NCI-H345 (cell line): ENCODE measurements at places on chromosomes 2 and 18.

- DNase-seq = no peak
Measured at GRCh38 chr2:128145651-128146050, 54.7 kb downstream of the UGGT1 start.

GRCh38 chr2:152336119-152336853 is 1.3 kb downstream of the FMNL2 start:
- DNase-seq = peak; percentile 18

- no peak for DNase-seq
Measured at GRCh38 chr2:165017966-165018596, 62.8 kb upstream of the SLC38A11 start.

DNA sequence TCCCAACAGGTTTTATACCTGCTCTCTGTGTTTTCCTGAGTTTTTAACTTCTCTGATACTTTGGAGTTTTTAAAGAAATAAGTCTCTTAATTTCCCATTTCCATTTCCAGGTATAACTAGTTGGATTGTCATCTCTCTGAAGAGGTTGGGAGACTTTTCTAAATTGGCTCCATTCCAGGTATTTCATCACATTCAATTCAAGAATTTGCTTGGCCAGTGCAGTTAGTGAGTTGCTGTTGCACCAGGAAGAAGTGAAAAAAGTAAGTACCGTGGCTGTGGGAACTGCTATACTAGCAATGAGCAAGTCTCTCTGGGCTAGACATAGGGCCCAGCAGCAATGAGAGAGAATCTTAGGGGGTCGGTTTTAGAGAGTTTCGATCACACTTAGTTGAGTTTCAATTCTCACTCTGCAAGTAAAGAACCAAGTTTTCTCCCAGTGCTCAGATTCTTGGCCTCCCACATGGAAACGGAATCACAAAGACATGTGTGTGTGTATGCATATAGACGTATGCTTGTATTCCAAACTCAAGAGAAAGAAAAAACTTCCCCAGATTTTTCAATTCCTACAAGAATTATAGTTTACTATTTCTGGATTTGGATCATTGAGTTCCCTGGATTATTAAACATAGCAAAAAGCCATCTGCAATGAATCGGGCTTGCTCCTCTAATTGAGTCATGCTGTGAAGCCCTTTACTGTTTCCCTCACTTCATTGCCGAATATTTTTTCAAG is 894.4 kb downstream of the BCL11A start:
- no peak for DNase-seq

- no peak for DNase-seq
Measured at GRCh38 chr2:11305958-11306357, 38.5 kb downstream of the ROCK2 start.

DNA sequence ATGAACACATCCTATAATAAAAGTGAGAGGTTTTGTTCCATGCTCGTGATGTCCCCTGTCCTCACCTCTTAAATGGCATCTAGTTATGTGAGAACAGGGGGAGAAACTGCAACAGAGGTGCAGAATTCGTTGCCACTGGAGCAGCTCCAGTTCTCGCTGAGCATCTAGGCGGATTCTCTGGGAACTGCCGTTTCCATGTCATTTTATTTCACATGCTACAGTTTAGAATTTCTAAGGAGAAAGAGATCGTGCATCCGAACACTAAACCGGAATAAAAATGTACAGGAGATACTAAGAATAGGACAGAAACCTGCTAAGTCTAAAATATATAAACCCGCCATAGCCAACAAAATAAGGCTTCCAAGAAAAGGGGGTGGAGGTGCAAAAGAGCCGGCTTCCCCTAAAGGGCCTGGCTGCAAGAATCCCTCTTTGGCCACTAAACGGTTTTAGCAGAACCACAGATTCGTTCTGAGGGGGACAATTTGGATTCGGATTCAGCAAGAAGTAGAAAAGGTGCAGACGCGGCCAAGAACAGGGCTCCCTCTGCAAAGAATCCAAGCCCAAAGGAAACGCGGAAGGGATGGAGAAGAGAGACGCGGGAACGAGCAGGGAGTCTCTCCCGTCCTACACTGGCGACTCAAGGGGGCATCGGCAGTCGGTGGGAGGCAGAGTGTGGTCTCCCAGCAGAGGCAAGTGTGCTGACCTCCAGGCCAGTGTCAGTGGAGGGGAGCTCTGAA is 1.3 kb downstream of the TMEM163 start:
- peak; percentile 17 for DNase-seq

GRCh38 chr18:34847408-34847807 is 137.3 kb downstream of the DTNA start:
- no peak for DNase-seq

DNA sequence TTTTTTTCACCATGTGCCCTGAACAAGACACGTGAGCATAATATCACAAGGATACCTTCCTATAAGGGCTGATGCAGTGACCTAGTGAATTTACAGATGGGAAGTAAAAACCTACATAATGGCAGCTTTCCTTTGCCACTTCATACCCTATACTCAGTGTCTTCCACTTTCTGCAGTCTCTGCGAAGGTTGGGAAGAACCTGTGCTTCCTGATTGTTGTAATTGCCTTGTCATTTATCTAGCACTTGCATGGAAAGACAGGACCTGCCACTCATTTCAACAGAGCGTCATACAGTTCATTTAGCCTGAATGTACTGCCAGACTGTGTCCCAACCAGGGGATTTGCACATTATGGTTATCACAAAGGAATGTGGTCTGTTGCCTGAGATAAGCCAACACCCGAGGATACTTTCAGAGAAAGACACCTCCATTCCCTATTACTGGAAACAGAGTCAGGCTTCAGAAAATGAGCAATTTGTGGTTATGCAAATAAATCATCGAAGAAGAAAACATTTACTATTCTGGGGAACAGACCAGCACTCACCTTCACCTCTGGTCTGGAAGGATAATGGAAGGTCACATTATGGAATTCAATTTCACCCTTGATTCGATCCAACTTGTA is 55.0 kb downstream of the ABCB11 start:
- peak; percentile 47 for DNase-seq

- no peak for DNase-seq
Measured at GRCh38 chr18:26745288-26746181, 120.0 kb downstream of the AQP4 start.

DNA sequence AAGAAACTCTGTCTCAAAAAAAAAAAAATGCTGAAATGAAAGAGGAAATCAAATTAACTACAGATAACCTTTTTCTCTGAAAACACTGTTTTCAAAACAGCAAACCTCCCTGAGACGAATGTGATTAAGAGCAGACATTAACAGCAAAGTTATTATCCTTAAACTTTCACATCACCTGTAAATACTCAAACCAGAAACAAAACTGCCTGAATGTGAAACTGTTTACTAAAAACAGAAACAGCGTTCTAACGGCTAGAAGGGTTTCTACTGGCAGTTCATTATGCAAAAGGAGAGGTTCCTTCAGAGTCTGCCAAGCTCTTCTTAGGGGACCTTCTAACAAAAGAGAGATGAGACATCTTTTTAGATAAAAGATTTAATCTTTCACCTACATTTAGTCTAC is 45.9 kb downstream of the PNO1 start:
- DNase-seq = no peak

GRCh38 chr2:21431078-21431477 is 307.3 kb downstream of the TDRD15 start:
- peak; percentile 93 for DNase-seq

DNA sequence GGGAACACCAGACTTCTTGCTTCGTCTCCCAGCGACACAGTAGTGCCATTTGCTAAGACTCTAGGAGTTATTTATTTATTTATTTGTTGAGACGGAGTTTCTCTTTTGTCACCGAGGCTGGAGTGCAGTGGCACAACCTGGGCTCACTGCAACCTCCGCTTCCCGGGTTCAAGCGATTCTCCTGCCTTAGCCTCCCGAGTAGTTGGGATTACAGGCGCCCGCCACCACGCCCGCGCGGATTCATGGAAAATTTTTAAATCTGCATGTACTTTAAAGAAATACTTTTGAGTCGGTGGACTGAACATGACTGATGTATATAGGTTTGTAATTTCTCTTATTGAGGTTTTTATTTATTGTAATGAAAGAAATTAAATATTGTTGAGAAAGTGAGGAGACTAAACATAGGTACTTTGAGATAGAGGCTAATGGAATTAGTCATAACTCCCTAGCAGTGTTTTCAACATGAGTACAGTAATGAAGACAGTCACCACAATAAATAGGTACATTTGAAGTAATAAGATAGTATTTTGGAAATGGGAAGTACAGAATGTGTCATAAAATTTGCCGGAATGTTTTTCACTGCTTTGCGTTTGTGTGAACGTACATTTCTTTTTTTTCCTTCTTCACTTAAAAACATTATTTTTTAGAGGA is 983 bp downstream of the MTX2 start:
- no peak for DNase-seq

- no peak for DNase-seq
Measured at GRCh38 chr2:237742191-237742590, 56.4 kb upstream of the RBM44 start.

DNA sequence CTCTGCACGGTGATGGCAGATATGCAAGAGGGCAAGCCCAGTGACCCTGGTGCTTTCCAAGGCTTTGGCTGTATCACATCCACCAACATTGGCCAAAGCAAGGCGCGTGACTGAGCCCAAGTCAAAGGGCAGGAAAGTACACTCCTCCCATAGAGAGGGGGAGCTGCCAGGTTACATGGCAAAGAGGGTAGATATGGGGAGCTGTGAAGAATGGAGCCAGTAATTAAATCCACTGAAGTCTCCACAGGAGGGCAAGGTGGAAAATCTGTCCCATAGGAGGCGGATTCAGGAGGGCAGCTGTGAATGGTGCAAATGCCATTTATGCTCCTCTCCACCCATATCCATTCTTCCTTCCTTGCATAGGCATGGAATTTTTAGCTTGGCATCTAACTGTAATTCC is 44.6 kb upstream of the THOC1 start:
- DNase-seq = no peak

DNA sequence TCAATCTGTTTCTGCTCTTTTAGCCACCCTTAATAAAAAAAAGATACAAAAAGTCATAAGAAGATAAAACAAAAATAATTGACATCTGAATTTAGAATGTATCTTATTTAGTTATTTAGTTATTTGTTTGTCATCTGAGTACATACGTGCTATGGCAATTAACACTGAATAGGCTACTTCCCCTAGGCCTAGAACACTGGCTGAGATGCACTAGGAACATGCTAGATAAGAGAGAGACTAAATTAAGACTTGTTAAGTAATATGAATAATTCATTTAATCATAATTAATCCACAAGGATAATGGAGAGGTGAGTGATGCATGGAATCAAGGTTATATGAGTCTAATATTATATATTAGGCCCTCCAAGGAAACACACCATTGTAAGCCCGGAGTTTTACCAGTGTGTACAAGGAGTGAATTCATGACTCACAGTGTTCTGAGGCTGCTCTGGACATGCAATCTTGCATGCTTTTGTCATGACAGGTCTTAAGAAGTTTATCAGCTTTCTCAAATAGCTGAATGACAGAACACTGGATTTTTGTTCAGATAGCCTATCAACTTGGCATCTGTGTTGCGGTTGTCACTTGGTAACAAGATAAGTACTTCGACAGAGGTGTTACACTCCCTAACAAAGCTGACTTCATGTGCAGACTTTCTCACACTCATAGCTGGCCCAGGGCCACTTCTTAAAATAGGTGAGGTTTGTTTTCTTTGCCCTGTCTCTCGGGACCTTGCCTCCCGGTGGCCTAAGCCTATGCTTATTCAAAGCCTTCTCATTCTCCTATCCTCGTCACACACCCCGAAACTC is 5.0 kb upstream of the SERPINB2 start:
- no peak for DNase-seq

DNA sequence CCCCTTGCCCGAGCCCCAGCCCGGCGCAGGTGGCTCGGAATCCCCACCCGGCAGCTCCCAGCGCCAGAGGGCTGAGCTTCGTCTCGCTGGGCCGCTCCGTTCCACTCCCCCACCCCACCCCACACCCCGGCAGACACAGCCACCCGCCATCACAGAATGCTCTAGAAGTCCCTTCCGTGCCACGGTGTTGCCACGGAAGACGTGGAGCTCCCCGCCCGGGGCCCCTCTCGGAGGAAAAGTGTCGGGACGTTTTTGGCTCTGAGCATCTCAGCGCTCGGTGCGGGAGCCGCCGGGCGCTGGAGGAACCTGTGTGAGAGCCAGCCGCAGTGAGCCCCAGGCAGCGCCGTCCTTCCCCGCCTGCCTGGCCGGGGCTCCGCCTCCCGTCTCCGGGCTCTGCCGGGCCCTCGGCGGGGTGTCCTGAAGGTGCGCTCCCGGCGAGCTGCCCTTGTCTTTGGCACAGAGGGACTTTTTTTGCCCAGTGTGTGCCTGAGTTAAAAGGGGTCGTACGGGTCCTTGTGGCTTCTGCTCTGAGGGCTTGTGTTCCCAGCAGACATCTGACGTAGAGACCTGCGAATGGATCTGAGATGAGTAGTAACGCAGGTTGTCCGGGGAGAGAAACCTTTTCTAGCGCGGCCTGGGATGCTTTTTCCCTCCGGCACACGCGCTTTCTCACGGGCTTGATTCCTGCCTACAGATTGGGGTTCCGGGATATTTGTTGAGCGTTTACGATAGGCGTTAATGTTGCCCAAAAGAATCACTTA is 1.8 kb downstream of the ZCCHC2 start:
- peak; percentile 53 for DNase-seq

GRCh38 chr2:135052997-135053474 is 944 bp downstream of the RAB3GAP1 start:
- no peak for DNase-seq

- DNase-seq = no peak
Measured at GRCh38 chr2:1709946-1710560, 34.3 kb downstream of the PXDN start.

DNA sequence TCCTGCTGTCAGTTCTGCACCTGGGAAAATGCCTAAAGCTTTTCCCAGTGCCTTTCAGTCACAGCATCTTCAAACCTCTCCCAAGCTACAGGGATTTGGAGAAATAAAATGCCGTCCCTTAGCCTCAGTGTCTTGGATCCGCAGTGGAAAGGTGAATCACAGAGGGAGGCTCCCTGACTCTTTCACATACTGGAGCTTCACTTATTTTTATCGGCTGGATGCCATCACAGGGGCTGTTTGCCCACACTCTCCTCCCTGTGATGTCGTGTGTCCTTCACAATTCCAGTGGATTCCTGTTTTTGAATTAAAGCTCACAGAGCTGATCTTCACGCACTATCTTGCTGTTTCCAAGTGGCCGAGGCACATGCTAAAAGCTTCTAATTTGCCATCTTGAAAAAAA is 1303.1 kb upstream of the DDX18 start:
- peak; percentile 24 for DNase-seq

GRCh38 chr2:50368361-50368760 is 663.6 kb downstream of the NRXN1 start:
- no peak for DNase-seq

GRCh38 chr2:46300406-46300832 is 3.2 kb downstream of the EPAS1 start:
- no peak for DNase-seq

GRCh38 chr2:100130595-100131391 is 11.6 kb downstream of the AFF3 start:
- DNase-seq = no peak
